ENCODE measurements at places on chromosomes 7 and 10. TPM values are rescaled to one million over a fixed set of nuclear protein-coding genes. Genes with fewer than 3 reads are reported as not detected.

SPDYE1 gene
- total RNA-seq: not detected

GRCh38 chr10:77428691-77429395, 208.8 kb downstream of the KCNMA1 start:
- DNase-seq: no peak

CYP2C19 gene
- total RNA-seq: not detected

GFRA1 gene
- total RNA-seq: 12.0 TPM

FEZF1 gene
- not detected for total RNA-seq

GRCh38 chr10:13831711-13832141, 245.0 kb downstream of the PRPF18 start:
- peak; percentile 52 for DNase-seq

GRCh38 chr10:11684717-11685645, 57.2 kb upstream of the ECHDC3 start:
- DNase-seq: peak; percentile 86

- no peak for DNase-seq
Measured at GRCh38 chr10:118865998-118866693, 111.4 kb upstream of the CACUL1 start.

DNA sequence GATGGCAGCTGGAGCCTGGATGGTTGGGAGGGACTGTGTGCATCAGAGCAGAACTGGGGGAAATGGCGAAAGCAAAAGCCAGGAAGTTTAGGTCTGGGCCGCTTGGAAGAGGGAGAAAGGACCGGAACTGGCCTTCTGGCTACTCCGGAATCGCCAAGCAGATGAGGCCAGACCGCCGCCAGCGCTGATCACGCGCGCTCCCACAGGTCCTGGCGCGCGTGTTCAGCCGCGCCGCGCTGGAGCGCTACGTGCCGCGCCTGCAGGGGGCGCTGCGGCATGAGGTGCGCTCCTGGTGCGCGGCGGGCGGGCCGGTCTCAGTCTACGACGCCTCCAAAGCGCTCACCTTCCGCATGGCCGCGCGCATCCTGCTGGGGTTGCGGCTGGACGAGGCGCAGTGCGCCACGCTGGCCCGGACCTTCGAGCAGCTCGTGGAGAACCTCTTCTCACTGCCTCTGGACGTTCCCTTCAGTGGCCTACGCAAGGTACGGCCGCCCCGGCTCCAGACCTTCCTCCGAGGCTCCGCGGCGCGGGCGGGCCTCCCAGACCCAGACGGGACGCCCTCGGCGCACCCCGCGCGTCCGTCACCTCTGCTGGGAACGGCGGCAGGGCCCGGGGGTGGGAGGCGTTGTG, 2.0 kb downstream of the CYP26C1 start:
- DNase-seq: peak; percentile 79

PYROXD2 gene
- 2.3 TPM for total RNA-seq

FAM241B gene
- 0.39 TPM for total RNA-seq

- DNase-seq: peak; percentile 100
Measured at GRCh38 chr10:109934958-109935793, 11.9 kb upstream of the XPNPEP1 start.

- no peak for DNase-seq
Measured at GRCh38 chr7:13457790-13458189, 531.7 kb downstream of the ETV1 start.

CYP3A7 gene
- total RNA-seq: not detected

- no peak for DNase-seq
Measured at GRCh38 chr7:85641331-85641730, 454.5 kb upstream of the SEMA3D start.

DNA sequence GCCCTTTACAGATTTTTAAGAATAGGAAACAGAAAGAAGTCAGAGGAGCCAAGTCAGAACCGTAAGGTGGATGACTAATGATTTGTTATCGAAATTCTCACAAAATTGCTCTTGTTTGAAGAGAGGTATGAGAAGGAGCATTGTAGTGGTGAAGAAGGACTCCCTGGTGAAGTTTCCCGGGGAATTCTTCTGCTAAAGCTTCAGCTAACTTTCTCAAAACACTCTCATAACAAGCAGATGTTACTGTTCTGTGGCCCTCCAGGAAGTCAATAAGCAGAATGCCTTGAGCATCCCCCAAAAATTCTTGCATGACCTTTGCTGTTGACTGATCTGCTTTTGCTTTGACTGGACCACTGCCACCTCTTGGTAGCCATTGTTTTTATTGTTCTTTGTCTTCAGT, 152.9 kb downstream of the HGF start:
- DNase-seq: no peak

DNA sequence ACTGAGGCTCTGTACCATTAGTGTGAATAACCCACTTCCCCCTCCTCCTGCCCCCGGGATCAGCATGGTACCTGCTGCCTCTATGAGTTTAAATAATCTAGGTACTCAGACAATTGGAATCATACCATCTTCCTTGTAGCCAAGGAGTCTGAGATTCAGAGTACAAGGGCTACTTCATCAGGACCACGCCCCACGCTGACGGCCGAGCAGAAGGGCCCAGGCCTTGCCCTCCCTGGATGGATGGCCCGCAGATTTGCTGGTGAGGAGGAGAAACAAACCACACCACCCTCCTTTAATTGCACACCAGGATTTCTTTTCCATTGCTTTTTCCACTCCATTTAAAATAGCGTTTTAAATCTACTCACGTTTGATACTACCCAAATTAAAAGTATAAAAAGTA, 649.9 kb upstream of the ADARB2 start:
- no peak for DNase-seq

CALHM2 gene
- 16.0 TPM for total RNA-seq

LIPF gene
- not detected for total RNA-seq

PTPN20 gene
- 0.76 TPM for total RNA-seq

GRCh38 chr10:65010845-65011244, 1489.6 kb downstream of the REEP3 start:
- no peak for DNase-seq

DNA sequence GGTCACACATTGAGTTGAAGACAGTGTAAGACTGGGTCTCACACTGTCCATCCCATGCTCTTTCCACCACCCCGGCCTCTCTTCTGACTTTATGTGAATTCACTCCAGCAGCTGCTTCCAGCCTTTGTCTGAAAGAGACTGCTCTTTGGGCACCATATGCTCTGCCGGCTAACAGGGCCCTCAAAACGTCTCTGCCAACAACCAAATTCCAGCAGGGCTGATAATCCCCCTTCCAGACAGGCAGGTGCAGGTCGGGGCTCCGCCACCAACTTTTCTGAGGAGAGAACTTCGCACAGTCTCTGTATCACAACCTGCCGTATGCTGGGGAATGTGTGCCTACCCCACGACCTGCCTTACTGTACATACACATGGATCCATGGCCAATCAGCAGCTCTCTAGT, 64.3 kb downstream of the PLXNA4 start:
- no peak for DNase-seq

DNA sequence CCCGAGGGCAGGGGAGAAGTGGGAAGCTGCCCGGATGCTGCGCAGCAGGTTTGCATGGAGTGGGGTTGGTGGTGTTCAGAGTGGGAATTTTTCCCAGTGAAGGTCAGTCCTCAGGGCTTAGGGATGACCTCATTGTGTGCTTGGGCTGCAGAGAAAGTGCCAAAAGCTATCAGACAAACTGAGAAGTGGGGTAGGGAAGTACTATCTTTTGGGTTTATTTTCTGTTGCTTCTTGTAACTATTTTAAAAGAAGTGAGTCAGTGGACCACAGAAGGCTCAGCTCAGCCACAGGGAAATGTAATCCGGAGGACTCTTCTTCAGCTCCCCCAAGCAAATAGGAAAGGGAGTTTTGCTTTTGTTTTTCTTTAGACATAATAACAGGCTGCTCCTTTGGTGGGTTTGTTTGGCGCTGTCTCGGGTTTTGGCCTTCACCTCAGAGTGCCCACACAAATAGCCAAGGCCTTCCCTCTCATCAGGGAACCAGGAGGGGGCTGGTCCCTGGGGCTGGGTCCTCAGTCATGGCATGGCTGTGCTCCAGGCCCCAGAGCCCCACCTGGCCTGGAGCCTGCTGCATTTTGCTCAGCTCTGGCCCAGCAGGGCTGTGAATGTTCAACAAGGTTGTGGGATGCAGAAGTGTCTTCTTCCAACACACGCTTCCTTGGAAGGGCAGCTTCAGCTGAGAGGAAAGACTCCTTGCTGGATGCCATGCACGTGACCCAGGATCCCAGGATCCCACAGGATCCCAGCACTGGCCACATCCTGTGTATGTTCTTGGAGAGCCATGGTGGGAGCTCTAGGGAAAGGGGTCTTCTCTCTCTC, 5.4 kb upstream of the FAM170B start:
- DNase-seq: no peak

GRCh38 chr7:150945853-150946420, 32.2 kb downstream of the KCNH2 start:
- DNase-seq: no peak

WNT8B gene
- under 0.01 TPM for total RNA-seq

ZNF853 gene
- 4.6 TPM for total RNA-seq

CFAP58 gene
- 0.89 TPM for total RNA-seq

GIMAP6 gene
- total RNA-seq: 251 TPM

DNA sequence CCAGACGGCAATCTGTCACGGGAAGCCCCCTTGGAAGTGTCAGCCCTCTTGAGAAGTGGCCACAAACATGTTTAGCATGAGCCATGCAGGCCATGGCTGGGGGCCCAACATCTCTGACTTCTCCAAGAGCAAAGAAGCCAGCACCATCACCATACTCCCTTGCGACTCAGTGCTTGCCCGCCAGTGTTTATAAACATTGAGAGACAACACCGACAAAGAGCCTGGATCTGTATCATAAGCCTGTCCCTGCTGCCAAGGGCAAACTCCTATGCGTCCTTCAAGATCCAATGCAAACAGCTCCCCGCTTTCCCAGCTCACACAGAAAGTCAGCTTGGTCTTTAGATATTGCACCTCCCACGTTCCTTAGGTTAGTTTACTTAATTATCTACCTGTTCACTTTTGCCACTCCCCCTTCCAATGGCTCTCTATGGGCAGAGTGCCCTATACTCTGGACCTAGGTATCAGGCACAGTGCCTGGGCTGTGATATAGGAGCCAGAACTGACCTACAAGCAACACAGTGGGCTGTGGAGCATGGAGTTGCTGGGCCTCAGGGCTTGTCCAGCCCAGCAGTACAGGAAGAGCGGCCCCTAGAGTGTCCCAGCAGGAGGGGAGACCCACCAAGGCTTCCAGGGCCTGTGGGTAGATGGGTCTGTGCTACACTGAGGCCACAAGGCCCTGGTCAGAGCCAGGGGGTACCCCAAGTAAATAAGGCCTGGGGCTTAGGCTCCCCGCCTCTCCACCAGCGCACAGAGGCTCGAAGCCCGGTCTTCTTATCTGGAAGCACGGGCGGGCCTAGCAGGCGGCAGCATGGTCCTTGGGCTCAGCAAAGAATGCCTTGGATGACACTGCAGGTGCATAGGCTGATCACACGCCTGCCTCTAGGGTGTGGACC, 37.7 kb downstream of the CAMK2B start:
- DNase-seq: no peak

FGFBP3 gene
- 0.51 TPM for total RNA-seq

- no peak for DNase-seq
Measured at GRCh38 chr7:30652698-30653641, 29.3 kb downstream of the CRHR2 start.

- no peak for DNase-seq
Measured at GRCh38 chr7:158723714-158724385, 19.2 kb upstream of the NCAPG2 start.

GRCh38 chr7:121279060-121279620, 49.7 kb upstream of the WNT16 start:
- no peak for DNase-seq

SNX10 gene
- total RNA-seq: 3.3 TPM

DNA sequence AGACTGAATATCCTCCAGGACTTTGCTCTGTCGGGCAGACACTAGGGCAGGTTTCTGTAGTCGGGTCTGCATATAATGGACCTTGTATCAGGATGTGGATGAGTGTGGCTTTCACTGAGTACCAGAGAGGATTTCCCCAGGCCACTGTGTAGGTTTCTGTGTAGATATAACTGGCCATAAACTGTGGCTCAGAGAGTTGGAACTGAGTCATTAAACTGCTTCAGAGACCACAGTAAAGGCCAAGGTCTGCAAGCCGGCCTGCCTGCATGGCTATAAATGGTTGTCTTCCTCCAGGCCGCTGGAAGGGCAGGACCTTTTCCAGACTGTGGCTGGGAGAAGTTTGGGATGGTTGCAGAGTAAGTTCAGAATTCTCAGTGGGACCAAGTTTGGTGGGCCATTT, 16.9 kb downstream of the ZNF92 start:
- no peak for DNase-seq

GRCh38 chr7:150375662-150376521, 3.2 kb upstream of the ZNF775 start:
- DNase-seq: no peak

DNA sequence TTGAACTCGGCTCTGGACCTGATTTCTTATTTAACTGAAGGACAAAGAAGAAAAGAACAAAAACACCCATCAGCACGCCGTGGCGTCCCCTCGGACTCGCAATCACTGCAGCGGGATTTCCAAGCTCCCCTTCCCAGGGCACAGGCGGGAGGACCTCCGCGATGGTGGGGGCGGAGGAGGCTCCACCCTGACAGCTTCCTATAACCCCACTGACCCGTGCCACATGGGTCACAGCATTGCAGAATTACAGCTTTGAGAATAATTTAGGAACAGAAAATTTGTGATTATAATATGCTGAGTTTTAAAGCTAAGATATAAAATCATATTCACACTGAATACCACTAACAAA, 129.7 kb upstream of the SEC61G start:
- no peak for DNase-seq

DNA sequence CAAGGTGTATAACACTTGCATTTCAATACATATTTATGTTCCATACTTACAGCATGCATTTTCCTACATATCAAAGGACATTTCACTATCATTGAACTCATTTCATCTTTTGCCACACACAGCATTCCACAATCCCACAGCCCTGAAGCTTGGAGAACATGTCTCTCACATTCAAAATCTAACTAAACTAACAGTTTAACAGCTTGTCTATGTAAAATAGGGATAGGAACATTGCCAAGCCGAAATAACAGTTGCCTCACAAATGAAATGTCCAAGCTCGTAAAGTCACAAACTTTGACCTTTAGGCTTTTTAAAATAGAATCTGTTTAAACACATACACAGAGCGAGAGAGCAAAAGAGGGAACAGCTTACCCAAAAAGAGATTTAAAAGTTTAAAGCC, 65.3 kb downstream of the HGF start:
- DNase-seq: no peak

MYH16 gene
- 0.13 TPM for total RNA-seq

PLEKHS1 gene
- not detected for total RNA-seq

GHITM gene
- total RNA-seq: 208 TPM

All from dermis microvascular lymphatic vessel endothelial cell (primary cell).